Breast epithelium (tissue), 4 donors: ENCODE measurements at places on chromosomes 7 and 10.

GRCh38 chr10:13956826-13957225 lies 370.1 kb downstream of the PRPF18 start:
- DNase-seq = no peak

DNA sequence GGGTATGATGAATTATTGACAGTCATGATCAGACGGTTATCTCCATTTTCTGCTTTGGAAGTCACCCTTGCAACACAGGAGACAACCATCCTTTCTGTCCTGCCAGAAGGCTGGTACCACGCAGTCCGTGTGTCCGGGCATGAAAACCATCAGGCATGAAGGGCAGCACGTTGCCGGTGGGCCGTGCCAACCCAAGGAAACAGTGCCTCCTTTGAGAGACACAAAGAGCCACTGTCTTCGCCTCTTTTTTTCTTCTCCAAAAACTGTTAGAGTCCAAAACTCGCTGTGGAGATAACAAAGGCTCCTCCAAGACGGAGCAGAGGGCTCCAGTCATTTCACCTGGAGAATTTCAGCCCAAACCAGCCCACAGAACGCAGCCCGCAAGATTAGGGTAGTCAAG lies 60.4 kb upstream of the ARHGAP21 start:
- no peak for DNase-seq

GRCh38 chr10:90162271-90162853 lies 461.0 kb downstream of the KIF20B start:
- no peak for DNase-seq

DNA sequence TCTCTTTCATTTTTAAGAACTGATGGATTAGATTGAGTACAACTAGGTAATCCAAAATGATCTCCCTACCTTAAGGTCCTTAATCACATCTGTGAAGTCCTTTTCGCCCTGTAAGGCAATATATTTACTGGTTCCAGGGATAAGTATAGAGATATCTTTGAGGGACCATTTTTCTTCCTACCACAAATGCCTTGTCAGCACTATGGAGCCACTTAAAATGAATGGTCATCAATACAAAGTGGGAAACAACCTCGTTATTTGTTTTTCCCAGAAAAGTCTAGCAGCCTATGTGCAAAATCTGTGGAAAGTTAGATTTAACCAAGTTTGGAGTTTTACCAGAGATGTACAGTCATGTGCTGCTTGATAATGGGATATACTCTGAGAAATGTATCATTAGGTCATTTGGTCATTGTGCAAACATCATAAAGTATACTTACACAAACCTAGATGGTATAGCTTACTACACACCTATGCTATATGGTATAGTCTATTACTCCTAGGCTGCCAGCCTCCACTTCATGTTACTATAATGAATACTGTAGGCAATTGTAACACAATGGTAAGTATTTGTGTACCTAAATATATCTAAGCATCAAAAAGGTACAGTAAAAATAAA lies 366.2 kb upstream of the TMEM229A start:
- DNase-seq = no peak

- no peak for DNase-seq
These were observed 12.6 kb downstream of the TWIST1 start for GRCh38 chr7:19104811-19105210.

DNA sequence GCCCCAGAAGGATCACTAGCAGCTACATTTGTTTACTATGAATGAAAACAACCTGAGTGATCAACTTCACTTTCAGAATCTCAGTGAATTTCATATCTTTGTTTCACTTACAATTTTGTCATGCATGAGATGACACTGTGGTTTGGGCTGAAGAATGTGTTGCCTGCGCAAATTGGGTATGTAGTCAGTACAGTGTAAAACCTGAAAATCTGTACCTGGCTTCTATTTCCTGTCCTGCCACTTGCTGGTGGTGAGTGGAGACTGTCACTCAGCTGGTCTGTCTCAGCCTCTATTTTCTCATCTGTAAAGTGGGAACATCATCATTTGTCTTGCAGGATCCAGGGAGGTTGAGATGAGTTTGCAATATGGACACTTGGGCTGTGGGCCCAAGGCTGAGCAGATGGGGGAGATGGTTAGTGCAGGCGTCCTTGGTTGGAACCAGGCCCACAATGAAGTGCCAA lies 118.0 kb downstream of the WDFY4 start:
- DNase-seq = no peak

DNA sequence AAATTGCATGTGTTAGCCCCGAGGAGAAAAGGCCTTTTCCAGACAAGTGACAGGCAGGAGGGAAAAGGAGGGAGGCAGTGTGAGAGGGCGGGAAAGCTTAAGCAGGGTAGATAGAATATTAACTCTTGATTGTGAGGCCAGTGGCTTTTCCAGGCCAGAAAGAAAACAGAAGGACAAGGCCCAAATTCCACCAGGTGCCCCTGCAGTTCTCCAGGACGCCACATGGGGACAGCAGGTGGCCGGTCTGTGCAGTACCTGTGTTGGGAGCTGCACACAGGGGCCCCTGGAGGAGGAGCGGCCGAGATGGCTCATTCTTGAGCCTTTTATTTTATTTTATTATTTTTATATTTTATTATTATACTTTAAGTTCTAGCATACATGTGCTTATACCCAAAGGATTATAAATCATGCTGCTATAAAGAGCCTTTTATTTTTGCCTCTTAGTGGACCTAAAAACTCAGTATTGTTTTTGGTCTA lies 141.3 kb upstream of the KLF14 start:
- DNase-seq = no peak

DNA sequence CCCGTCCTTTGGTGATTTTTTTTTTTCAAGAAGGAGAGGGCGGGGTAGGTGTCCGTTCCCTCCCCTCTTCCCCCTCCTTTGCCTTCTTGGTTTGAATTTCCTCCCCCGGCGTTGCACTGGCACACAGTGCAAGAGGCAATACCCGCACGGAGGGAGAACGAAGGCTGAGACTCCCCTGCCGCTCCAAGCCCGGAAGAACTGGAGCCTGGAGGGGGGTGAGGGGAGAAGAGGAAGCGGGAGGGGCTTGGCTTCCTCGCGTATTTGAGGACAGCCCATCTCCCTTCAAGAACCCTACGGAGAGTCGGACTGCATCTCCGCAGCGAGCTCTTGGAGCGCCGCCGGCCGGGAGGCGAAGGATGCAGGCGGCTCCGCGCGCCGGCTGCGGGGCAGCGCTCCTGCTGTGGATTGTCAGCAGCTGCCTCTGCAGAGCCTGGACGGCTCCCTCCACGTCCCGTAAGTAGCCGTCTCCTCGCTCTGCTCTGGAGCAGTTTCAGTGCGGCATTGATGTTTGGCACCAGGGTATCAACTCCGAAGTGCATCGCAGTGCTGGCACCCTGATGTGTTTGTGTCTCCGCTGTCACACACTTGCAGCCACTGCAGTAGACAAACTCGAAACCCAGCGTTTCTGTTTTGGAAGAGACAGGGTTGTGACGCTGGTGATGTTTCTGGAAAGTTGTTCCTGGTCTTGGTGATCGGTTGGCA lies at the start of gene CNTNAP2:
CNTNAP2 (plus strand) TSS at position 281 of the 702 bp plus-strand sequence; CDS start at position 357, 76 bp downstream.
- no peak for DNase-seq

GRCh38 chr10:13404791-13405190 lies 56.7 kb upstream of the SEPHS1 start:
- no peak for DNase-seq

GRCh38 chr10:20874261-20874660 lies 22.9 kb downstream of the NEBL start:
- no peak for DNase-seq

DNA sequence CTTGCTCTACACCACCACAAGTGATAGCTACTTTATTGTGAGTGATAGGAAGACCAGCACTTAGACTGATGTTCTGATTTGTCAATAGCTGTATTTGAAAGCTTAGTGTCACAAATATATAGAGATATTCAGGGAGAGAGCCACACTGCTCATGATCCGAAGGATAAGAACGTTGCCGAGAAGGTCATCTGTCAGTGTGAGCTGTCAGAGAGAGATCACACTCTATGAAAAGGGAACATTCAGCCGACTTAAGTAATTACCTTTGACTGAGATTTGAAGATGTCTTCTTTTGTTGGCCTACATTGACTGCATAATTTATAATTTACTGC lies 322.6 kb downstream of the TFEC start:
- no peak for DNase-seq

DNA sequence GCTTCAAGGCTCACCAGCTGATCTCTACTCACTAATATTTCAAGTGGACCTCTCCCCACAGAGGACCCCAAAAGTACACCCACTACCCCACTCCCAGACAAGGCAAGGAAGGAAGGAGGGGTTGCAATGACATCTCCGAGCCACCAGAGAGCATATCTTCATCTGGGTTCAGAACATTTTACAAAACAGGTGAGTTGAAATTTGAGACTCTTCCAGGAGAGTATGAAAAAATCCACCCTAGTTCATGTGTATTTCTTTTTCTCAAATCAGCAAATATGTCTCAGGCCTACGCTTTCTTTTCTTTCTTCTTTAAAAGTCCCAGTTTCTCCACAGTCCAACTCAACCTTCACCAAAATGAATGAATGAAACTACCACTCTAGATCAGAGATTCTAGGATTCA lies 61.9 kb downstream of the SGMS1 start:
- no peak for DNase-seq

- no peak for DNase-seq
These were observed 19.8 kb downstream of the MDFIC start for GRCh38 chr7:114941692-114942091.

GRCh38 chr10:93440591-93441091 lies 41.5 kb downstream of the MYOF start:
- no peak for DNase-seq

- no peak for DNase-seq
These were observed 1059.8 kb downstream of the LRMDA start for GRCh38 chr10:76491216-76491615.

GRCh38 chr7:129188372-129188891 lies at the start of gene SMO:
Gene SMO, plus strand, starts transcription at chr7:129188633. Its CDS starts 519 bp downstream, at chr7:129189152.
- no peak for DNase-seq

- DNase-seq = no peak
These were observed 16.0 kb upstream of the DPYSL4 start for GRCh38 chr10:132170561-132171361.

DNA sequence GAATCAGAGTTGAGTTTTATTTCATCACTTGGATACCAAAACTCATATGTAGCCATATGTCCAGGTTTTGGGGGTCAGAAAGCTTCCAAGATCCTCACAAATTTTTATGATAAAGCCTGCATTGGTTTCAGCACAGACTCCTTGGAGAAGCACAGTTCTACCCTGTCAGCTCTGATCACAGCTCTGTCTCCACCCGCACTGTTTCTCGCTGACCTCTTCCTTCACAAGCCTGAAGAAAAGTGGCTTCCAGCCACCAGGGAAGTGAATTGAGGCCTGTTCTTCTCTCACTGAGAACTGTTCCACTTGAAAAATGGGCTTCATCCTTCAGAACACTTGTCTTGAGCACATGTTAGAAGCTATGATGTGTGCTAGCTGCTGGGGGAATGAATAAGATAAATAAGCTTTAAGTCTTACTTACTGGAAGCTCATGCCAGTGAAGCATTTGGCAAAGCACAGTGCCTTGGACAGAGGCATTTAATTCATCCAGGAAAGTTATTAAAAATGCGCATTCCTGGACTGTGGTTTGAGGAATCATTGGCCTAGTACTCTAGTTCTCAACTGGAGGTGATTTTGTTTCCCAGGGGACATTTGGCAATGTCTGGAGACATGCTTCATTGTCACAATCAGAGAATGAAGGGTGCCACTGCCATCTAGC lies 133.6 kb downstream of the BMPER start:
- DNase-seq = no peak

GRCh38 chr10:126454045-126454751 lies 65.9 kb upstream of the ADAM12 start:
- DNase-seq = no peak

- DNase-seq = no peak
These were observed 20.4 kb upstream of the ST8SIA6 start for GRCh38 chr10:17474595-17475323.

DNA sequence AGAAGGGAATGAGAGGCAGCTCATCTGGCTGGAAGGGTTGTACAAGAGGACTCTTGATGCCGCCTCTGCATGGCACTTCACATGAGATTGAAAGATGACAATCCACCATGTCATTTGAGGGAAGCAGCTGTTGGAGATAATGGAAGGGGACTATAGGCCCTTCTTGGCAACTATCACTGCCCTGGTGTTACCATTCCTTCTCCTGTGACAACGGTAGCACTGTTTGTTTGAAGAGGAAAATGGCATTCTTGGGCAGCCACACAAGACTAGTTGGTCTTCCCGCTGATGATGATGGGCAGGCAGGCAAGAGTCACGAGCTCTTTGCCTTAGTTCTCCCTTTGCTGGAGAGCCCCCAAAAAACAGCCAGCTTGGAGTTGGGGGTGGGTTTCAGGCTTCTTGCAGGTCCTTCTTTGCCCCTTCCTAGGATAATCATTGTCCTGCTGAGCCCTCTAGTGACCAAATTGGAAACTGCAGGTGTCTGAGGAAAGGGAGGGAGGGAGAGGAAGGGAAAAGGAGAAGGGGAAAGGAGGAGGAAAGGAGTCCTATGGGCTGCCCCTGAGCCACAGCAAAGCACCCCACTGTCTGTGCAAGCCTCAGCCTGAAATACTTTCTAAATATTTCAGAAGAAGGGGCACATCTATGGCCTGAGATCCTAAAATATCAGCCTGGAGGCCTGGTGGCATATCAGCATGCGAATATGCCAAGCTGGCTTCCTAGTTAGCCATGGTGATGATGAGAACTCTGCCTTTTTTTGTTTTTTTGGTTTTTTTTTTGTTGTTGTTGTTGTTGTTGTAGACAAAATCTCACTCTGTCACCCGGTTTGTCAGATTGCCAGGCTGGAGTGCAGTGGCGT lies 165.6 kb upstream of the KMT2E start:
- no peak for DNase-seq

GRCh38 chr7:81791568-81792518 lies 22.0 kb upstream of the HGF start:
- DNase-seq = no peak

DNA sequence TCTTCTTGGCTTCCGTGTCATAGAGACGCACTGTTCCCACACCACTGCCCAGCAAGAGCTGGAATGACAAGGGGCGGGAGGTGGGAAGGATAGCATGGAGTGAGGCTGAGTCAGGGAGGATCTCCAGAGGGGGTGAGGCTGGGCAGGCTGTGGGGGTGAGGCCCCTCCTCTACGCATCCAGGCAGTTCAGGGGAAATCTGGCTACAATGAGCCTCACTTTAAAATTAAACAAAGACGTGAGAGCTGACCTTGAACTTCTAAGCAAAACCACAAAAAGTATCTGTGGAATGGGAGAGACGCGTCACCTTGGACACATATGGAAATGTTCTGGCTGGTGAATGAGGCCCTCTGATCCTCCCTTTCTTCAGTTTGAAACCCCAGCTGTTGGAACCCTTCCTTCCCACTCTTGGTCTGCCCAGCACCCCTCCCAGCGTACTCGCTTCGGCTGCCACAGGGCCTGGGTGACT lies 17.7 kb downstream of the WDR91 start:
- DNase-seq = no peak

GRCh38 chr7:85067371-85067770 lies 119.5 kb downstream of the SEMA3D start:
- DNase-seq = no peak

DNA sequence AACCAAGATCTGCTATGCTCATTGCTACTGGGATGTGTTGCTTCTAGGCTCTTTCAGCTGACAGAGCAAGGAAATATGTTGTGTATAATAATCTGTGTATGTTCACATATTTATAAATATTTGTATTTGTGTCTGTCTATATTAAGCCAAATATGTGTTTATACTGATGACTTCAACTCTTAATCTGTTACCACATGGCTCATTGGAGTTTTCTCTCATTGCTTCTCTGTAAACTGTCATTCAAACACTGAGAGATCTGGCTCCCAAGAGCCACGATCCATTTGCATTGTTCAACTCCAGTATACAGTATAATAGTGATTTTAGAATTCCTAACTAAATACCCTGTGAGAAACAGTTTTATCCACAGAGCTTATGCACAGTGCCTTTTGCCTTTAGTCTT lies 35.3 kb downstream of the BICC1 start:
- DNase-seq = no peak
